ENCODE measurements at places on chromosomes 1 and 21. TPM values are rescaled to one million over a fixed set of nuclear protein-coding genes. Genes with fewer than 3 reads are reported as not detected.

The VAMP3 gene
- 129 TPM for total RNA-seq

- no peak for DNase-seq
Observed at GRCh38 chr1:23638188-23638619, 53.4 kb upstream of the RPL11 start.

DNA sequence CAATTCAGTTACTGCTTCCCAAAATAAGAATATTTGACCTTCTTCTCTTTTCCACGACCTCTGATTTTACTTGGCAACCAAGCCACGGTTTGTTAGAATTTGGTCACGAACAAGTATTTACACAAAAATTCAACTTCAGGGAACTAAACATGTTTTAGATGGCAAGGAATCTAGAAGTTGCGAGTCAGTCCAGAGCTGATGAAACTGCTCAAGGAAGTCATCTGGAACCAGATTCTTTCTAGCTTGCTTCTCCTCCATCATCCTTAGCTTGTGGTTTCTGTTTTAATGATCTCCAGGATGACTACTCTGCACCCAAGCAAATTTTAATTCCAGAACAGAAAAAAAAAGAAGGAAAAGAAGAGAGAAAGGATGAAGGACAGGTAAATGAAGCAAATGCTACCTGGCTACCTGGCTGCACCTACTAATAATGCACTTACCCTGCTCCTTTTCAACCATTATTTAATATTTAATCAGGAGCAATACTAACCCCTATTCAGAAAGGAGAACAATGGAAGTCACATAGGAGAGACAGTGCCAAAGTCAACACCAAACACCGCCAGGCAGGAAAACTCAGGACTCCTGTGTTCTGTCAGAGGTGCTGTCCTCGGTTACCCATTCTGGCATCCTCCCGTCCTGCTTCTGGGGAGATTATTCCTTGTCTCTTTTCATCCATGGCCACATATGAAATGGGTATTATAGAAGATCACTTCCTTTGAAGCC lies 54.2 kb upstream of the RGS7 start:
- DNase-seq, result no peak

- no peak for DNase-seq
Observed at GRCh38 chr21:17539743-17540341, 27.0 kb downstream of the CXADR start.

The GUCA2B gene
- total RNA-seq, result not detected

The CD1E gene
- 3.8 TPM for total RNA-seq
